ENCODE measurements at places on chromosomes 13 and 19. TPM values are rescaled to one million over a fixed set of nuclear protein-coding genes. Genes with fewer than 3 reads are reported as not detected.

Gene RANBP3
- total RNA-seq = 66.2 TPM

Gene TRPC4
- total RNA-seq = 0.32 TPM

Gene EFNA2
- total RNA-seq = 0.66 TPM

Gene ZNF726
- 1.6 TPM for total RNA-seq

Gene PGLYRP1
- not detected for total RNA-seq

GRCh38 chr19:4636151-4636717 lies 3.1 kb upstream of the TNFAIP8L1 start:
- H3K27me3 ChIP-seq = no peaks in the 10 kb centered on the region
- peak; percentile 67 for DNase-seq
- peak overlapping the region; percentile 57 for H3K4me3 ChIP-seq
- H3K36me3 ChIP-seq = no peaks in the 10 kb centered on the region
- no peaks in the 10 kb centered on the region for H3K4me1 ChIP-seq

- no peak overlapping the region for H3K4me3 ChIP-seq
- no peaks in the 10 kb centered on the region for H3K4me1 ChIP-seq
- no peaks in the 10 kb centered on the region for H3K27me3 ChIP-seq
- DNase-seq = no peak
Measured at GRCh38 chr13:79803989-79804388, 323.0 kb downstream of the NDFIP2 start.

DNA sequence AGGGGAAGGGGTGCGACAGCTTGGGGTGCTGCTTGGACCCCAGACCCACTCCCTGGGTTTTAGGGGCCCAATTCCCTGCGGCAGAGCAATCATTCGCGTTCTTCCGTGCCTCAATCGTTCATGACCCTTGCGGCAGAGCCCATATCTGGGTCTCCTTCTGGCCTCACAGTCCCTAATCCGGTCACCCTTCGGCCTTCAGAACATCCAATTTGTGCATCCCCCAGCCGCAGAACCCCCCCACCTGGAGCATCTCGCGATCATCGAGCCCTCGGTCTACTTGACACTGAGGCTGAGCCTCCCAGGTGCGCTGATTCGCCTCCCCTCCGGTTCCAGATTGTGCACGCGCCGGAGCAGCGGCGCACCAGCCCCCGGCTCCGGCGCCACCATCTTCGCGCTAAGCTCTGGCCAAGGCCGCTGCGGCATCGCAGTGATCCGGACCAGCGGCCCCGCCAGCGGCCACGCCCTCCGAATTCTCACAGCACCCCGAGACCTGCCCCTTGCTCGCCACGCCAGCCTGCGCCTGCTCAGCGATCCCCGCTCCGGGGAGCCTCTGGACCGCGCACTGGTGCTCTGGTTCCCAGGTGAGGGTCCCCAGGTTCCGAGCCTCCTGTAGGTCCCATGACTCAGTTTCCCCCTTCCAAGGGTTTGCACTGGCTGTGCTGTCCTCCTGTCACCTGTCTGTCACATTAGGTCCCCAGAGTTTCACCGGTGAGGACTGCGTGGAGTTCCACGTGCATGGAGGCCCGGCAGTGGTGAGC lies 501 bp downstream of the GTPBP3 start:
- H3K4me1 ChIP-seq = peaks cover 13% of the 10 kb centered on the region
- H3K27me3 ChIP-seq = no peaks in the 10 kb centered on the region
- H3K4me3 ChIP-seq = peak overlapping the region; percentile 87
- DNase-seq = no peak
- H3K36me3 ChIP-seq = no peaks in the 10 kb centered on the region

DNA sequence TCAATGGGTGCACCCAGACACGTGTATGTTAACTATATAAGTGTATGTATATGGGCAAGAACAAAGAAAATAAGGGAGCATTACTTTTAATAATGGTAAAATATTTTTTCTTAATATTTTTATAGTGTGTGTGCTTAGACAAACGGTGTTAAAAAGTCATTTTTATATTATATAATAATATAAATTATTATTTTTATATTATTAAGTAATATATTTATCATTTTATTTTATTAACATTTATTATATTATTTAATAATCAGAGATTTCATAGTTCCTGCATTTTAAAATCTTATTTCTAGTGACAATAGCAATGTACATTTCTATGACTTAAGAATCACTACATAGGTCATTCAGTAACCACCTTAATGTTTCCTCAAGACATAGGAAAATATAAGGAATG lies 184.4 kb downstream of the SLITRK5 start:
- no peak for DNase-seq
- no peak overlapping the region for H3K4me3 ChIP-seq
- H3K4me1 ChIP-seq = no peaks in the 10 kb centered on the region
- no peak overlapping the region for H3K27ac ChIP-seq
- H3K27me3 ChIP-seq = no peaks in the 10 kb centered on the region

DNA sequence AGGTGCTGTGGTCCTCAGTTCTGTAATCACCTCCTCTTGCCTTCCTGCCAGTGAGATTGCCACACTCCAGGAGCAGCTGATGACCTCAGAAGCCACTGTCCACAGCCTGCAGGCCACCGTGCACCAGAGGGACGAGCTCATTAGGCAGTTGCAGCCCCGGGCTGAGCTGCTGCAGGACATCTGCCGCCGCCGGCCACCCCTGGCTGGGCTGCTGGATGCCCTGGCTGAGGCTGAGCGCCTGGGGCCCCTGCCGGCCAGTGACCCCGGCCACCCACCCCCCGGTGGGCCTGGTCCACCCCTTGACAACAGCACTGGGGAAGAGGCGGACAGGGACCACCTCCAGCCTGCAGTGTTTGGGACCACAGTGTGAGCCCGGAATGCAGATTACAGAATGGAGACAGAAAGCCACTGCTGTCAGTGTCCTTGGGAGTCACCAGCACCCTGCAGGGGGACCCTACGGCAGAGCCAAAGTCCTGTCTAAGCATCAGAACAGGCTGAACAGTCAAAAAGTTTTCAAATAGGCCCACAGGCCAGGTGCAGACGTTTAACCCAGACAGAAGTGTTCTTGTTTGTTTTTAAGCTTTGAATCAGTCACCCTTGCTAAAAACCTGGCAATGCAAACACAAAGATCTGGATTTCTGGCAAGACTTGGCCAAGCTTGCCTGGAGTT lies 4.2 kb downstream of the VMAC start:
- no peaks in the 10 kb centered on the region for H3K27me3 ChIP-seq
- H3K36me3 ChIP-seq = no peaks in the 10 kb centered on the region
- H3K27ac ChIP-seq = no peak overlapping the region
- no peaks in the 10 kb centered on the region for H3K4me1 ChIP-seq
- DNase-seq = no peak
- H3K4me3 ChIP-seq = no peak overlapping the region

DNA sequence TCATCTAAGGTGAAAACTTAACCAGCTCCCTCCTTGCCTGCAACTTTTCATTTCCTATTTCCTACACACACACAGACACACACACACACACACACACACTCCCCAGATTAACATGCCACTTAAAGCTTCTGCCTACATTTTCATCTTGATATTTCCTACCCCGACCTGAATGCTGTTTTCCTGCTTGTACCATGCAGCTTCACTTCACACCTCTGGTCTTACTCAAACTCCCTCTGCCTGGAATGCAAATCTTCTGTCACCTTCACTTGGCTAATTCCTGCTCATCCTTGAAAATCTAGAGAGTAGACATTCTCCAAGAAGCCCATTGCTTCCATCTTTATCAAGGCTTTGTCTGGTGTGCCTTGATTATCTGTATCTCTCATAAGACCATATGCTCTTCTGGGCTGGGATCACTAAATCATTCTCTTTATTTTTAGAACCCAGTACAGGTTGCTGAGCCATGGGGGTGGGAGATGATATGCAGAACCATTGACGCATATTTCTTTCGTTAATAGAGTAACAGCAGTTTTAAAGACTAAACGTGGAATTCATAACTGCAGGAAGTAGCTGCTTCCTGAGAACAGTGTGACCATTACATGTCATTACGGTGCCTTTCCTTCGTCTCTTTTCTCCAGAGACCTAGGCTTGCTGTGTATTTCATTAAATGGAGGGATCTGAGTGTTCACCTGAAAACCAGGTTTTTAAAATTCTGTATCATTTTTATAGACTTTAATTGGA lies 37.7 kb downstream of the CNMD start:
- no peaks in the 10 kb centered on the region for H3K27me3 ChIP-seq
- H3K36me3 ChIP-seq = no peaks in the 10 kb centered on the region
- H3K27ac ChIP-seq = no peak overlapping the region
- no peak for DNase-seq

GRCh38 chr19:1645299-1645698 lies 7.1 kb downstream of the TCF3 start:
- no peak overlapping the region for H3K4me3 ChIP-seq
- no peak for DNase-seq
- peaks cover under 1% of the 10 kb centered on the region for H3K4me1 ChIP-seq
- no peak overlapping the region for H3K27ac ChIP-seq
- no peaks in the 10 kb centered on the region for H3K36me3 ChIP-seq
- H3K27me3 ChIP-seq = no peaks in the 10 kb centered on the region

DNA sequence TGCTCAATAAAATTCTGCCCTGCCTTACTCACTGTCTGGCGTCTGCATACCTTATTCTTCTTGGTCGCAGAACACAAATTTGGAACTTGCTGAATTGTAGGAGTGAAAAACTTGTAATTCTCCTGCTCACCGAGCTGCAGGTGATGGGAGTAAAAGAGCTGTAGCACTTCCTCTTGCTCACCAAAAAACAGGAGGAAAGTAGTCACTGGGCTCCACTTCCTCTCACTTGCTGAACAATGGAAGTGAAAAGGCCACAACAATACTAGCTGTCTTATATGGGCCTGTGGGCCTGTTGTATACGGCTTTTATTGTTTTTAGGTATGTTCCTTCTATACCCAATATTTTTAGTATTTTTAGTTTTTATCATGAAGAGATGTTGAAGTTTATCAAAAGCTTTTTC lies 978.7 kb downstream of the SLITRK5 start:
- DNase-seq = no peak
- H3K4me1 ChIP-seq = no peaks in the 10 kb centered on the region
- H3K27ac ChIP-seq = no peak overlapping the region

GRCh38 chr19:54383330-54383729 lies 18.6 kb upstream of the LAIR1 start:
- no peaks in the 10 kb centered on the region for H3K36me3 ChIP-seq
- no peak for DNase-seq
- no peak overlapping the region for H3K27ac ChIP-seq
- peaks cover 31% of the 10 kb centered on the region for H3K27me3 ChIP-seq

Measured in breast epithelium (tissue), 4 donors.